ENCODE measurements at places on chromosomes 5 and 9.

- no peak for DNase-seq
Measured at GRCh38 chr5:173500213-173500560, 116.3 kb downstream of the BOD1 start.

GRCh38 chr5:32654427-32654826 lies 56.7 kb upstream of the NPR3 start:
- DNase-seq, result no peak

DNA sequence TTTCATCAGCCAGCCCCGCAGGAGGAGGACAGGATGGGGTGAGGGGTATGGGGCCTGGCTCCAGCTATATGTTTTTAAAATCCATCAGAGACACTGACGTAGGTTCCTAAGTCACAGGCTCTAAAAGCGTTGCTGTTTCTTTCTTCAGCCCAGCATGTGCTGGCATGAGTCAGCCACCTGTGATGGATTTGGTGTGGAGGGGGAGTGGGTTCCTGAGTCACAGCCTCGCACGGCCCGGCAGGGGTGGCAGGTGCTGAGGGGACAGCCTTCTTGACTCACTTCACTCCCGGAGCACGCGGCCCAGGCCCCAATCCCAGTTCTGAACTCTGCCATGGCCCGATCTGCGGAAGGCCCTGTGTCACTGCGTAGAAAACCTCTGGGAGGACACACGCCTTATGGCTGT lies 38.8 kb upstream of the RPL26L1 start:
- no peak for DNase-seq

DNA sequence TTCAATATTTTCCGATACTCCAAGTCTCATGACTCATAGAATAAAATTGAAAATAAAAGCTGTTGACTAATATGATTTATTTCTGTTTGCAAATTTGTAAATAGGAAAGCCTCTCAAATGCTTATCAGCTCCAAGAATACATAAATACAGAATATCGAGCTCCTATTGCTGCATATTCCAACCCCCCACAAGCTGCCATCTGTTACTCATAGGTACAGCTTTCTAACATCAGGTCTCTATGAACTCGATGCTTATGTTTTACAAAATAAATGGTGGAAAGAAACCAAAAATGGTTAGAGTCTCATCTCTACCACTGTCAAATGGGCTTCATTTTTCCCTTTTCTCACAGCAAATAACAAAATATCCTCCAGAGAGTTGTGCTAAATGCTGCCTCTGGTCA lies 631.6 kb upstream of the CDH18 start:
- no peak for DNase-seq

GRCh38 chr9:111284703-111285102 lies 45.3 kb downstream of the OR2K2 start:
- no peak for DNase-seq

DNA sequence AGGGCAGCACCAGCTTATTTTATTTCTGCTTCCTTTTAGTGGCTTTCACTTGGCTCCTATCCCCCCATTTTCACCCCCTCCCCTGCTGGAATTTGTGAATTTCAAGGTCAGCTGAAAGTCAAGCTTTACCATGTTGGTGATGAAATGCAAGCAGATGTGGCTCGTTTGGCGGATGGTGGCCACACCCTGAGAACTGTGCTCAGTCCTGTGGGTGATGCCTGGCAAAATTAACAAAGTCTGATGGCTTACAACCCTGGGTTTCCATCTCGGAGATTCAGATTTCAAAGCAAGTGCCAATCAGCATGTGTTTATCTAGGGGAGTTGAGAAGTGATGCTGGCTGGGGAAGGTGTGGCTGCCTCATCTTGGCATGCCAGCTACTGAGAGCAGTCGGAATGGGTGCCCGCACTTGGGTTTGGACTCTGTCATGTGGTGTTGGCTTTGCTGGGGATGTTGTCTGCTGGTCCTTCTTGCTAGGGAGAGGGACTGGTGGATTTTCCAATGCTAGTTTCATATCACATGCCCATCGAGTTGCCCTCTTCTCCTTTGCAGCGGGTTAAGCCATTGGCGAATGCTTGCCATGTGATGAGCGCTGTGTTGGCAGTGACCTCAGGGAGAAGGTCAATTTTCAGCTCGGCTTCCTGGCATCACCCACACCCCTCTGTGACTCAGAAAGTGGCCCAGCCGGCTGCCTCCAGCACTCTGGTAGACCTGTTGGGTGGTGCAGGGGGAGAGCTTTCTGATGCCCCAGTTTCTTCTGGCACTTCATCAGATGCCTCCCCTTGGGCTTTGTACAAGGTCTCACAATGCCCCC lies 77.0 kb upstream of the PITX1 start:
- DNase-seq, result no peak

DNA sequence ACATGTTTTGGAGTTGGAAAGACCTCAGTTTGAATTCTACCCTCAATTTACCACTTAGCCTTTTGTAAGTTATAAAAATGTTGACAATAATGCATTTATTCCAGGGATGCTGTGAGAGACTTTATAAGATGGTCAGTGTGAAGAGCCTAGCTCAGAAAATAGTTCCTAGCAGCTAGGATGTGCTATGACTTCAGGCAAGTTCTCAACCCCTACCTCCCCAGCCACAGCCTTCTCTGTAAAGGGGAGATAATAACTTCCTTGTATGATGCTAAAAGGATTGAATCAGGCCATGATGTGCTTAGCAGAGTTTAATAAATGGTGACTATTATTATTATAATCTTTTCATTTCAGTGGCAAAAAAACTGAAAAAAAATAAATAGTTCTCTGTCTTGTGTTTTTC lies 77.6 kb downstream of the ALDH1A1 start:
- no peak for DNase-seq

DNA sequence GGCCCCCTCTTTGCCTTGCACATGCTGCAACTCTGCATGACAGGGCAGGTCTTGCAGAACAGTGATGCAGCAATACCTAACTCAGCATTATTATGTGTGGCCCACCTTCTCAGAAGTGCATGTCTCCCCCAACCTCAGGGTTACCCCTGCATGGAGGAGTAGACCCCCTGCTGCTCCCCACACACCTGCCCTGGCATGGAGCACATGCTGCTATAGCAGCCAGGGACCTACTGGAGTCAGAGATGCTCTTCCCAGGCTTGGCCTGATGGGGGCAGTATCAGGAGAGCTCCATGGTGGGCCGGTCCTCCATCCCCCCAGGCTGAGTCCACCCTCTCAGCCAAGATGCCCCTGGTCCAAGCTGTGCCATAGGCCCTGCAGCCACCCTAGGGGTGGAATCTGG lies 13.2 kb upstream of the BOD1 start:
- no peak for DNase-seq

DNA sequence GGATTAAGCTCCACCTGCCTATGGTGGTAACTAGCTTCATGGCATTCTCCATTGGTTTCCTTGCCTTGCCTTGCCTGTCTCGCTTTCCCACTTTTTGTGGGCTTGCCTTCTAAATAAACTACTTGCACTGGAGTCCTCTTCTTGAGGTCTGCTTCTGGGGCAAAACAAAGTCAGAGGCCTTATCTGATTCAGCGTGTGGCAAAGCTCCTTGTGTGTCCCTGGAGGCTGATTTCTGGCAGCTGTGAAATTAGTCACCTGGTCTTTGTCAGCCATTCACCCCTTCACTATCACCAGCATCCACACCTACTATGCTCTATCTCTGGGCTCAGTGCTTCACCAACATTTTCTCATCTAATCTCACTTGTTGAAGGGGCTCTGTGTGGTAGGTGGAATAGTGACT lies 176.2 kb downstream of the SEC61B start:
- no peak for DNase-seq

- no peak for DNase-seq
Measured at GRCh38 chr5:142959683-142960657, 189.8 kb downstream of the ARHGAP26 start.

DNA sequence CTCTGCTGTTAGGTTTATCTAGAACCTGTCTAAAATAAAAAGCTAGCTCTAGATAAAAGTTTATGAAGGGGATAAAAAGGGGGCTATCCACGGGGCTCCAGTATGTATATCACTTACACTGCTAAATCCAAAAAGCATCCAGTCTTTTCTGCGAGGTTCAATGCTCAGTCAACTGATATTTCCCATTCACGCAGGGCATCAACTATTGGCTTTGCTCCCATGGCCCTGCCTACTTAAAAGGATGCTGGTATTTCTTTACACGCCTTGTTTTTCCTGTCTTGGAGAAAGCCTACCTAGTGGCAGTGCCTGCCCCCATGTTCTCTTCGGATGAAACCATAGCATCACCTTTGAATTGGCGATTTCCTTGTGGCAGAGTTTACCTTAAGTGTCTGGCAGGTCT lies 8.1 kb downstream of the SPRY4 start:
- no peak for DNase-seq

GRCh38 chr9:32671333-32671732 lies 35.9 kb upstream of the TAF1L start:
- no peak for DNase-seq

DNA sequence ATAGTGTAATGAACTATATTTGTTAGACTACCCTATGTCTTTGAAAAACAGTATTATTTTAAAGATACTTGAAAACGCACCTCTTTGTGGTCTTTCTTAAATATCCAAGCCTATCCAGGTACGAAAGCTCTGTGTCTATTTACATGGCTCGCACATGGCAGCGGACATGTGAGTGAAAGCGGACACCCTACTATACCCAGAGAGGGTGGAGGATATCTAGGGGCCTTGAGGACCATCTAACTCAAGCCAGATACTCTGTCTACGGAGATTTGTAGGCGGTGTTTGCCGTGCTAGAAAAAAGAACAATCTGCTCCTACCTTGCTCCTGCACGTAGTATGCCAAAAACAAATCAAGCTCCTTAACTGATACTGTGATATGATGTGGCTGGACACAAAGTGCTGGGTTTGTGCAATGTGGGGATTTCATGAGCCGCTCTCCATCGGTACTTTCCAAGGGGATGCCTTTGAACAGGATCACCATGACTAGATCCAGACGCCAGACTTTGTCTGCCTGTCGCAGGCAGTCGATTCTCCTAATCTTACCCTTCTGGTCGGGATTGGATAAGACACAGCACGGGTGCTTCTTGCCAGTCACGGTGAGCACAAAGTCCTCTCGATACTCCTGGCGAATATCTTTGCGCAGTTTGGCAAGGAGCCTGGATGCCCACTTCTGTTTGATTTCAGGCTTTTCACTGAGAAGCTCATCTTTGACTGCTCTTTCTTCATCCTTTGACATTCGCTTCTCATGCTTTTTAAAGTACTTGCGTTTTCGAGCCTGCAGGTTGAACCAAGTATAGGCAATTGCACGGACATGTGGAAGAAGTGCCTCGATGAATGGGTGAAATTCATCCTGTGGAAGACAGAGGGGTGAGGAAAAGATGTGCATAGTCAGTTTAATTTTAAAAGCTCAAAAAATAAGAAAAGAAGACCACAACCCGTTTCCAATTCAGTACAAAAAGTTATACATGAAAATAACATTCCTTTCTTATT lies 7.0 kb downstream of the NFIB start:
- no peak for DNase-seq

- no peak for DNase-seq
Measured at GRCh38 chr9:101652601-101653175, 57.9 kb upstream of the PPP3R2 start.

- DNase-seq, result no peak
Measured at GRCh38 chr5:78893940-78894677, 91.0 kb downstream of the ARSB start.

- no peak for DNase-seq
Measured at GRCh38 chr5:158796812-158797497, 302.8 kb downstream of the EBF1 start.

DNA sequence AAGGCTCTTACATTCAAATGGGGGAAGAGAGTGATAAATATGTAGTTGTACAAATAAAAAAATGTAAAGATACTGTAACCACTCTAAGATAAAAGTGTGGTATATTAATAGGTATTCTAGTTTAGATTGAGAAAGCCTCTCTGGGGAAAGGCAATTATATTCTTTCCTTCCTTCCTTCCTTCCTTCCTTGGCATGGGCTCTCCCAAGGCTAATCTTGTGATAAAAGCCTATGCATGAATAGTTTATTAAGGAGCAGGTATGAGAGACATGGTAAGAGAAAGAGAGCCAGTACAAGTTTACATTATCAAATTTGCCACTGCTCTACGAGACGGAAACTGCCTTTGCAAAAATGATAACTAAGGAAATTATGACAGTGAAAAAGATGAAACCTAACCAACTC lies 588.8 kb downstream of the PRELID2 start:
- no peak for DNase-seq

DNA sequence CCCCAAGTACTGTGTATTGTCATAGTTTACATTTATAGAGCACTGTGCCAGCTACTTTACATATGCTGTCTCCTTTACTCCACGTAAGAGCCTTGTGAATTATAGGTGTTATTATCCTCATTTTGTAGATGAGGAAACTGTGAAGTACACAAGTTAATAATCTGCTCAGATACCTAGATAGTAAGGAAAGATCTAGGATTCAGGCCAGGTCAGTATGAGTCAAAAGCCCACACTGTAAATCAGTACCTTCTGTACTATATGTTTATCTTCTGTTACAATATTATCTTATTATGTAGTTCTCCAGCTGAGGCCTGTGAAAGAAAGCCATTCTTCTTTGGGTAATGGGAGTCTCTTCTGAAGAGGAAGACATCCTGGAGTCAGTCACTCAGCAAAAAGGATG lies 72.4 kb upstream of the TLX3 start:
- no peak for DNase-seq

GRCh38 chr5:167880420-167880819 lies 411.0 kb upstream of the WWC1 start:
- DNase-seq, result no peak

- DNase-seq, result no peak
Measured at GRCh38 chr5:121171834-121172233, 679.8 kb upstream of the FTMT start.

GRCh38 chr5:4017076-4017803 lies 421.6 kb downstream of the IRX1 start:
- DNase-seq, result no peak

- DNase-seq, result no peak
Measured at GRCh38 chr9:89985068-89985467, 380.3 kb downstream of the GADD45G start.

DNA sequence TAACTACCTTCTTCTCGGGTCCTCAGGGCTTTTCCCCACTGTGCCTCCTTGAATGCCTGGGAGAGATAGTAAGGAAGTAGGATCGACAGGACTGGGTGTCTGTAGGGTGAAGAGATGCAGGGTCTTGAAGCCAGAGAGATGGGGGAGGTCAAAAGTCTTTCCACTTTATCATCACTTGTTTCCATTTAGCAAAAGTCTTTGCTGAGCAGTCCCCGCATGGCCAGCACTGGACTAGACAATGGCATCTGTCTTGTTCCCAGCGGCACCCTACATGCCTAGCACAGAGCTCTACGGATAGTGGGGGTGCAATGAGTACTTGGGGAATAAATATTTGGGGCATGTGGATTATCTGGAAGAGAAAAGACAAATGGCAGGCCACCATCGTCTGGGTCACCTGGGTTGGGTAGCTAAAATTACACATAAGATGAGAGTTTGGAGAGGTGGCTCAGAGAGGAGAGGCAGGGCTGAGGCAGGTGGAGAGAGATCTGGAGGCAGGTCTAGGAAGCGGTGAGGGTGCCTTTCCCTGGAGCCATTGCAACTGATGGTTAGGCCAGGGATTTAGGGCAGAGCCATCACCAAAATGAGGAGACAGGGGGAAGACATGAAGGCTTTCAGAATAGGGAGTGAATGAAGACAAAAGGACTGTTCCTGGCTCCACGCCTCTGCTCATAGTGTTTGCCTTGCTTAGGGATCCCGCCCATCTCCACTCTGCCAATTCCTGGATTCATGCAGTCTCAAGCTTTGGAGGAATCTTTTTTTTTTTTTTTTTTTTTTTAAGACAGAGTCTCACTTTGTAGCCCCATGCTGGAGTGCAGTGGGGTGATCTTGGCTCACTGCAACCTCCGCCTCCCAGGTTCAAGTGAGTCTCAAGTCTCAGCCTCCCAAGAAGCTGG lies 250.8 kb upstream of the KLF4 start:
- DNase-seq, result no peak
